ENCODE measurements at places on chromosomes 2 and 18.

- DNase-seq, result peak; percentile 27
Observed at GRCh38 chr2:101255501-101255900, 2.8 kb downstream of the CNOT11 start.

- peak; percentile 99 for DNase-seq
Observed at GRCh38 chr18:8890957-8891464, 185.7 kb downstream of the MTCL1 start.

DNA sequence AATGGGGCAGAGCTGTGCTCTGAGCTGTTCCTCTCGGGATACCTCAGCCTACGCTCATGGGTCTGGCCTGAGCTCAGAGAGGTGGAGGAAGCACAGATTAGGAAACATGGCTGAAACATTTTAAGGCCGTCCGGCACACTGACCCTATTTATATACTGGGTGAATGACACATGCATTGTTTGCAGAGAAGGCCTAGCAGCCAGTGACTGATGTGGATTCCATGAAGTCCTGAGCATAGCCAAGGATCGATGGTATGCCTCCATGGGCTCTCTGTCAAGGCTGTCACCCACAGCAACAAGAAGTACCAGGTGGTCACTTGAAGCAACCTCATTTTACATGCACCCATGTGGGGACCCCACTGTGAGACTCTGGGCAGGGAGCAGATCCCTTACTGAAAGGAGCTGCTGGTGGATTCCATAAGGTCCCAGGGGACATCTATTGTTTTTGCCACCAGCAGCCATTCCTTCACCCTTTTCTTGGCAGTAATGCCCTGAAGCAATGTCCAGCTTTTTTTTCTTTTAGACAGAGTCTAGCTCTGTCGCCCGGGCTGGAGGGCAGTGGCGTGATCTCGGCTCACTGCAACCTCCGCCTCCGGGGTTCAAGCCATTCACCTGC lies 8.4 kb downstream of the PTMA start:
- peak; percentile 84 for DNase-seq

- no peak for DNase-seq
Observed at GRCh38 chr2:43328133-43328532, 101.7 kb upstream of the ZFP36L2 start.

GRCh38 chr2:108154366-108155061 lies 85.3 kb upstream of the SULT1C3 start:
- DNase-seq, result no peak
